ENCODE measurements at places on chromosomes 16 and 17.

- DNase-seq = no peak
These were observed 1.7 kb downstream of the BEAN1 start for GRCh38 chr16:66428682-66429251.

DNA sequence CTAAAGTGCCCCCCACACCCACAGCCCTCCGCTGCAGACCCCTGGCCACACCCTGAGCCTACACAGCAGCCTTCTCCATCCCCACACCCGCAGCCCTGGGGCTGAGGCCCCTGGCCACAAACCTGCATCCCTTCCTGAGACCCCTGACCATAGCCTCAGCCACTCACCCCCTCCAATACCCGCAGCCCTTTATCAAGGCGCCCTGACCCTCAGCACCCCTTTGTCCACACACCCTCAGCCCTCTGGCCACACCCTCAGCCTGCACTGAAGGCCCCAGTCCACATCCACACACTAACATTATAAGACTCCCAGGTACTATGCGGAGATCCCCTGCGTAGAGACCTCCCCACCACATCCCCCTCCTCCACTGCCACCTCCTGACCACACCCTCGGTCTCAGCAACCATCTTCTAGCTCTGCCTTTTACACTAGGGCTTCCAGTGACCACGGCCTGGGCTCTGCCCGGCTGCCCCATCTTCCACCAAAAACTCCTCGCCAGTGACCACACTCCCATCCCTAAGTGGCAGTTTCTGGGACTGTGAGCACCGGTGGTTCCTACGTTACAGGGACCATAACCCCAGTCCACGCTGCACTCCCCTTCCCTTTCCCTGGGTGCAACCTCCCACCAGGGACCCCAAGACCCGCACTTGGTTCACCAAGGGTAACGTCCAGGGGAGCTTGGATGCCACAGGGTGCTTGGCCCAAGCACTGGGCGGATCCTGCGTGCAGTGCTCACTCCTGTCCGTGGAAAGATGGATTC is 818 bp downstream of the TPPP3 start:
- DNase-seq = no peak

DNA sequence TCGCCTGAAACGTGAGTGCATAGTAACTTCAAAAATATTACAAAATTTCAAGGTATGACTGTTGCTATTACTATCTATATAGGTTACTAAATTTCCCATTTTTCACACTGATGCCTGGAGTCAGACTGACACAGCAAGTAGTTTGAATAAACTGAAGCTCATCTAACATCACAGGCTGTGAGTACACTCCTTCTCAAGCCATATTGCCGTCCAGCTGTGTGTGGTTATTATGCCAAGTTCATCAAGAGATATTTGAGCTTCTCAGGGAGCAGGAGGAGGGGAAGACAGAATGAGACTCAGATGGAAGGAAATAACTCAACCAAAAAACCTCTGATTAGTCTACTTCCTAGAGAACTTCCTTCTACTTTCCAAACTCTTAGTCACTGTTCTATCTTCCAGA is 473.9 kb downstream of the TOX3 start:
- DNase-seq = no peak

- DNase-seq = no peak
These were observed 258.9 kb upstream of the AXIN2 start for GRCh38 chr17:65820306-65820705.

GRCh38 chr17:55533608-55534007 is 22.4 kb upstream of the SMIM36 start:
- DNase-seq = no peak

All from thyroid gland (tissue), 4 donors.